ENCODE measurements at places on chromosomes 6 and 20.

- DNase-seq: no peak
Observed at GRCh38 chr6:84361372-84362192, 134.1 kb upstream of the CEP162 start.

DNA sequence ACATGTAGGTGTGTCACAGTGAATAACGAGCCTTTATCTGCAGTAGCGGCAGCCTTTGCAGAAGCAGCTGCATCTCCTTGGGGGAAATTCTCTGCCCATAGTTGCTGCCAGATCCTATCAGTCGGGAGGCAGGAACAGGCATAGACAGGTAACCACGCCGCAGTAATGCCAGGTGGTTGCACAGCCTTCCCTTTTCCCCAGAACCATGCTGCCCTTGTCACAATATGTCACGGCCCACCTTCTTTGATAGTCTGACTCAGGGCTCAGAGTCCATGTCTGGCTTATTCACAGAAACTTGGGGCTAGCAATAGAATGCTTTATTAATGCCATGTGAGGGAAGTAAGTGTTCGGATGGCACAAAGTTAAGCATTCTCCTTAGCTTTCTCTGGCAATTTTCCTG, 76.6 kb downstream of the F13A1 start:
- DNase-seq: no peak

GRCh38 chr6:115882174-115882573, 178.5 kb downstream of the FRK start:
- no peak for DNase-seq

DNA sequence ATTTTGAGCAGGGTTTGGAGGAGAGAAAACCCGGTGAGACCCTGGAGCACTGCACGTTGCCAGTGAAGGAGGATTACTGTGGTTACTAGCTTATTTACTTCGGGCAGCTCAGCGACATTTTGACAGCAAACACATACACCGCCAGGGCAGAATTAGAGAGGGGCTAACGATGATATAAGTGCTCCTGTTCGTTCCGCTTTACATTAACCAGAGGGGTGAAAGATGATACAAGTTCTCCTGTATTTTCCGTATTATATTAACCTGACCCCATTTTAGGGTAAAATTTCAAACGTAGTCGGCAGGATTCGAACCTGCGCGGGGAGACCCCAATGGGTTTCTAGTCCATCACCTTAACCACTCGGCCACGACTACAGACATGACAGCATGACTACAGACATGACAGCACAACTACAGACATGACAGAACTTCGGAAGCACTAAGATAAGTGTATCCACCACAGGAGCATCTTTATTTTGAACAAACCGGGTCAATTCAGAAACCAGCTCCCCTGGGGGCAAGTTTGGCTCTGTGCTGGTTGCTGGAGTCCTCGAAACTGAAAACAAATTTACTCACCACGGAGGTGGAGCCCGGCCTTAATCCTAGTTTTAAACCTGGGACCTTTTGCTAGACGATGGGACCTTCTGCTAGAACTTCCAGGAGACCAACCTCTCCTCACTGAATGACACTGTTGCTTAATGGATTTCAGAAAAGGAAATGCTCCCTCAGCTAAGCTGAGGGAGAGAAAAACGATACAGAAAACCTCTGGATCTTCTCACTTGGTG, 80.4 kb upstream of the ZNF184 start:
- no peak for DNase-seq

DNA sequence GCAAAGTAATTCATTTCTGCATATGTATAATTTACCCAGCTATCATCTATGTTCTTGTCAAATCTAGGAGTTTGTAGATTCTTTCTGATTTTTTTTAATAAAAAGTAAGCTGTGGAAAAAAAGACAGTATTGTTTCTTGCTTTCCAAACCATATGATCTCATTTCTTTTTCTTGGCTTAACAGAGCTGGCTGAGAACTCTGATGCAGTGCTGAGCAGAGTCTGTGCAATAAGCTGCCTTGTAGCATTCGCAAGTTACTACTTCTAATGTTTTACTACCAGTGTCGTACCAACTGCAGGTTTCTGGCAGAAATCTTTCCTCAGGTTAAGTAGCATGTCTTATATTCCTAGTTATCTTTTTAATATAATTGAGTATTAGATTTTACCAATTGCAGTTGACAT, 15.6 kb downstream of the RRBP1 start:
- DNase-seq: no peak

DNA sequence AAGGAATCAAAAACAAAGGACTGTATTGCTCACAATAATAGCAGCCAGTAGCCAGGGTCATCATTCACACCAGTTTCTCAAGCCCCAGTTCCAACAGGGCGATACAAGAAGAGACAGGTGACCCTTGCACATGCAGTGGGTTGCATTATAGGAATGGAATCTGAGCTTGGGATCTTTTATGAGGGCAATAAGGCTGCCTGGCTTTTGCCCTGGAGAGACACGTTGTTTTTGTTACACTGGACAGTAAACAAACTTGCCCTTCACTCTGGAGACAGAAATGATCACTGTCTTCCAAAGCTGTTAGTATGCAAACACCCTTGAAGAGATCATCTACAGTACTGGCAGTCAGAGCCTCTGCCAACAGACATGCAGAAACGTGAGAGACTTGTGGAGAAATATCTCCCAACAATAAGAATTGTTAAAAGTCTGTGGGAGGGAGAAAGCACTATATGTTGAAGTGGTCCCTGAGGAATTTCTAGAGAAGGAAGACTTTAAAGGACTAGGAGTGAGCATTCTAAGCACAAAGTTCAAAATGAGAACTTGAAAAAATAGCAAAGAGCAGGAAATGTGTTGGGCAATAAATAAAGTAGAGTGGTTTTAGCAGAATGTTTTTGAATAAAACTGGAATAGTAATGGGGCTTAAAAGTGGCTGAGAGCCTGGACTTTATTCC, 6.2 kb upstream of the COL12A1 start:
- no peak for DNase-seq

GRCh38 chr6:96542702-96543101, 20.2 kb upstream of the FHL5 start:
- DNase-seq: no peak

DNA sequence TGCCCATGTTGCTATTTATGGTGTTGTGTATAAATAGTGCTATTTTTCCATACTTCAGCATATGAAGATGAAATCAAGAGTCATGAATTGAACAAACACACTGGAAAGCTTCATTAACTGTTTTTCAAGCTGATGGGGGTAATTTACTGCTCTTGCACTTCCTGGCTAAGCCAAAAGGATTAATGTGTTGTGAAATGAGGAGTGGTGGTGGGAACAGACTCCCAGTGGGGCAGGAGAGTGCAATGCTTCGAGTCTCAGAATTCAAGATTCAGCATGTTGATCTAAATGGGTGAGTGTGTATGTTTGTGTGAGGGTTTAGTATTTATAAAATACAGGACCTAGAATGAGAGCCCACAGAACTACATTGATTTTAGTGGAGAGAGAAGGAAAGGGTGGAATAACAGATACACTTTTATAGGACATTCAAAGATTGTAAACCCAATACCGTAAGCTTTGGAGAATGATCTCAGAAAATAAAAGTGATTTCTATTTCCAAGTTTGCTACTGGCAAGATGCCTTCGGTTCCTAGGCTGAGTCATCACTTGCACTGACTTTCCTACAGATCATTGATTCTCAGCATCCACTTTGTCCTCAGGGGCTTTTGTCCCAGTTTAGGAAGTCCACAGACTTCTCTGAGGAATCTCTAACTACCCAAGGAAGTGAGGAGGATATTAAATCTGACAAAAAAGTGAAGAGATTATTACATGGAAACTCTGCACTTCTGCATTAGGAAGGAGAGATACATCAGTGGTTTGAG, 303.6 kb downstream of the TRDN start:
- DNase-seq: no peak

- no peak for DNase-seq
Observed at GRCh38 chr6:150482883-150483409, 114.1 kb downstream of the IYD start.

DNA sequence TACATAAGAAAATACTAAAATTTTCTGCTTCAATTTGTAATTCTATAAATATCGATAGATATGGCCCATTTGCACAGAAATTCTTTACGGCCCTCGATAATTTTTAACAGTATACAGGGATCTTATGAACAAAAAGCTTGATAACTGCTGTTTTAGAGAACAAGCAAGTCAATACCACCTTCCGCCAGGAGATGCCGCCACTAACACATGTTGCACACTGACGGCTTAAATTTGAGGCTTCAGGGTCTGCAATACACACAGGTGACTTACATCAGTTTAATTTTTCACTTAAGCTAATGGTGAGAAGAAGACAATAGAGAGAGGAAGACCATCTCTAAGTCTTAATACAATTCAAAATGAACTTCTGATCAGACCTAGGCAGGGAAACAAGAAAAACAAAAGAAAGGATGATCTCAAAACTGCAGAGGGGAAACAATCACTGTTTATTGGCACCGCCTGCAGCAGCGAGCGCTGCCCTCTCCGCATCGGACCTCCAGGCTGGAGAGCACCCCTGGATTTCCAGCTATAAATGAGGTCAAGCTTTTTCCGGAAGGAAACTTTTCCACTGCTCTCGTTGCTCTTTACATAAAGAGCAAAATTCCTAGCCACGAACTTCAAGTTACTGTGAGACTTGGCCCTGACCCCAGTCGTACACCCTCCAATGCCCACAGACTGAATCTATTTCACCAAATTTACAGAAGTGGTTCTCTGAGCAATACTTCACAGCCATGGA, 53.9 kb downstream of the OTOR start:
- peak; percentile 28 for DNase-seq

- DNase-seq: no peak
Observed at GRCh38 chr20:15496501-15497039, 1076.7 kb downstream of the KIF16B start.

- no peak for DNase-seq
Observed at GRCh38 chr20:3430376-3431069, 23.1 kb upstream of the DNAAF9 start.

- no peak for DNase-seq
Observed at GRCh38 chr6:5050009-5050408, 35.1 kb upstream of the PPP1R3G start.

- DNase-seq: no peak
Observed at GRCh38 chr6:131269565-131270391, 134.5 kb downstream of the AKAP7 start.

GRCh38 chr20:15396900-15397299, 1059.5 kb upstream of the FLRT3 start:
- no peak for DNase-seq

DNA sequence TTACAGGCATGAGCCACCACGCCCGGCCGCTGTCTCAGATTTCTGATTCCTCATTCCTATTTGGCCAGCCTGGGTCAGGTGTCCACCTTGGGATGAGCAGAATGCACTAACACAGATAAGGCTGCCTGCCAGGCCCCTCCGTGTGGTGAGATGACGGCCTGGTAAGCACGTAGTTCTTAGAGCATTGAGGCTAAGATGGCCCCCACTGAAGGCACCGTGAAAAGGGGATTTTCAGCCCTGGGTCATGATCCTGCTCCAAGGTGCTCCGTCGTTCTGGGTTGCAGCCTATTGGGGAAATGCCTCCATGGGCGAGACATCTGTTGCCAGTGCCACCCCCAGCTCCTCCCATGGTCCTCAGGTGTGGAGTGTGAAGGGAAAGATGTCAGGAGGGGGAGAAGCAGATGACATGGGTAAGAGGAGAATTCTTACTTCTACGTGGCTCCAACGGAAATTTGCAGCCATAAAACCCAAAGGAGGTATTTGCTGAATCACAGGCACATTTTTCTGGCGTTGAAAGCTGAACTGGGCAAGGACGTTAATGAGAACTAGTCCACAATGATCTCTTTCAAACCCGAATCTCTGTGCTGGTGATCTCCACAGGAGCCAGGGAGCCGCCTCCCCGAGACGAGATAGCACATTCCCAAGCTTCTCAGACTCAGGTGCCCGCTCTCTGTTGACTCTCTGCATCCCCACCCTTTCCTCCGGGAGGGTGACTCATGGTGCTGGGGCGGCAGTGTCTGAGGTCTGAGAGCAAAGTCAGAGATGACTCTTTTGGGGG, 34.0 kb upstream of the BMP6 start:
- DNase-seq: no peak

GRCh38 chr6:129453073-129453472, 256.9 kb downstream of the ARHGAP18 start:
- no peak for DNase-seq

DNA sequence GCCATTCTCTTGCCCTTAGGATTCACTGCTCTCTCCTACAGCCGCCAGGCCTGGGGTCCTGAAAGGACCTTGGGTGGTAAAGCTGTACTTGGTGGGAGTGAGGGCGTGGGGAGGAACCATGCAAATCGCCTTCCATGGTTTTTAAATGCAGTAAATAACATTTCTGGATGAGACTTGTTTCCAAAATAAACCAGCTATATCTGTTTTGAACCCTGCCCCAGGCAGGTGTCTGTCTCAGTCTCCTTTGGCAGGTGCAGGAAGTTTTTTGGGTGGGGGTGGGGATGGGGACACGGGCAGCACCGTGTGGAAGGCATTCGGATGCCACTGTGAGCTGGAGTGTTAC, 14.3 kb downstream of the ITPA start:
- no peak for DNase-seq

DNA sequence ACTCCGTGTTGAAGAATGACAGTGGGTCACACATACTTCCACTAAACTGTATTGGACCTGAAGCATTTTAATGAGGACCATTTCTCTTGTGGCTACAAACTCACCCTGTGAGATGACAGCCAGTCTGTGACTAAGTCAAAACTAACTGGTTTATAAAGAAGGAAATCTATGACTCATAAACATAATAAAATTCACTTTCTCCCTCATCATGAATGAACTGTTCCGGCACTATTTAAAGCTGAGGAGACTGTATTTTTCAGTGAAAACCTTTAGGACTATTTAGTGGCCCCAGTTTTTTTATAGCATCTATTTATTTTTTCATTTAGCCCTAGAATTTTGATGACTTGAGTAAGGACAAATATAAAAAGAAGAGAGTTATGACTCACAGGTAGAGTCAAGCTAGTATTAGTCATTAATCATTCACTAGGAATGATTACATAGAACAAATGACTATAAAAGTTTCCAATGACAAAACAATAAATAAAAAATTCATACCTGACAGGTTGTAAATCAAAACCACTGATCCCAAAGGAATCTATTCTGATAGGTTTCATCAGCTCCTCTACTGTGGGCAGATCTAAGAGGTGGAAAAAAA, 34.2 kb downstream of the CEP162 start:
- no peak for DNase-seq

DNA sequence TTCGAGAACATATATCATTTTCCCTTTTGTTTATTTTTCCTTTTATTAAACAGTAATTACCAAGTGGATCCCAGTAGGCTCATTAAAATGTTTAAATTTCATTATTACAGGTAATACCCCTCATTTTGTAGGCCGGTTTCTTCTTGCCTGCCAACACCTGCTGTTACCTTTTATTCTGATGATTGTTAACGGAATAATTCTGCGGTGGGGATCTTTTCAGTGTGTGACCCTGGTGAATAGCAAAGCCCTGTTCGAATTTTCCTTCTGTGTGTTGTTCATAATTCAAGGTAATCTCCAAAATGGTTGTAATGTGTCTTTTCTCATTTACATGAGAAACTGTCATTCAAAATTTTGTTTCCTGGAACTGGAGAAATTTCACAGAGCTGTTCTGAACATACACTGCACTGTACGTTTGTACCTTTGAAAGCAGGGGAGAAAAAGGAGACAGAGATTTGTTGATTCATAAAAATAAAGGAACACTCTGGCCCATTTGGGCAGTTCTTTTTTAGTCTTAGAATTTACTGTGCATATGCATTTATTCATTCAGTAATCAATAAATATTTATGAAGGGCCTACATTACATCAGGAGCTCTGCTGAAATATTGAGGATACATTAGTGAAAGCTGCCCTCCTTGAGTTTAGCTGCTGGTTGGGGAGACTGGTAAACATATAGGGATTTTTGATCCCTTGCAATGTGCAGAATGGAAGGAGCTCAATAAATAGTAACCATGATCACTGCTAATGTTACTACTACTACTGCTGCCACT, 502.0 kb downstream of the QKI start:
- DNase-seq: no peak

Data from activated CD8-positive, alpha-beta memory T cell treated with anti-CD3 and anti-CD28 coated beads for 1 hour (primary cell).